Left lobe of liver (tissue), 2 donors: ENCODE measurements at places on chromosomes 12 and 14.

- DNase-seq: no peak
Observed at GRCh38 chr14:24844011-24844410, 205.9 kb downstream of the STXBP6 start.

DNA sequence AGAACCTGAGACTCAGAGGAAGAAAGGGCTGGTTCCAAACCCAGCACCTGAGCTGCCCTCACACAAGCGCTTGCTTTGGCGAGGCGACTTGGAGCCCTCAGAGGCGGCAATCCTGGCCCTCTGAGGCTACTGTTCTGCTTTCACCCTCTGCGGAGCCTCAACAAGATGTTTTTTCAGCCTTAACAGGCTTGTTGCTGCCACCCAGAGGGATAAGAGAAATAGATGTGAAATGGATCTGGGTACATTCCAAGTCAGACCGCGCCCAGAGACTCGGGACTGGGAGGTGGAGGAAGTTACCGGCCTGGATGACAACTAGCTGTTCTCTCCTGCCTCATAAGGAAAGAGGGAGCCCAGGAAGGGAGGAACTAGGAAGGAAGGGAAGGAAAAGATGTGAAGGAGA, 89.6 kb downstream of the TTC7B start:
- DNase-seq: peak; percentile 40

GRCh38 chr12:5376591-5377207, 55.2 kb upstream of the NTF3 start:
- no peak for DNase-seq

DNA sequence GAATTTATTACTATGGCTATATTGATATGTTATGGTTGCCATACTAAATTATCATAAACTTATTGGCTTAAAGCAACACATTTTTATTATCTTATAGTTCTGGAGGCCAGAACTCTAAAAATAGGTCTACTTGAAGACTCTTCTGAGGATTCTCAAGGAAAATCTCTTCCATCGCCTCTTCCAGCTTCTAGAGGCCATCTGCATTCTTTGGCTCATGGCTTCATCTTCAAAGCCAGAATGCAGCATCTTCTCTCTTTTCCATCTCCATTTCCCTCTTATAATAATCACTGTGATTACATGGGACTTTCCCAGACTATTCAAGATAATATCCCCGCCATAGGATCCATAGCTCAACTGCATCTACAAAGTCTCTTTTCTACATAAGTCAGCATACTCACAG, 385.4 kb downstream of the RMST start:
- no peak for DNase-seq

- DNase-seq: peak; percentile 79
Observed at GRCh38 chr14:68862954-68863594, 70.2 kb upstream of the ZFP36L1 start.

GRCh38 chr12:63319386-63319785, 168.4 kb upstream of the AVPR1A start:
- DNase-seq: no peak

DNA sequence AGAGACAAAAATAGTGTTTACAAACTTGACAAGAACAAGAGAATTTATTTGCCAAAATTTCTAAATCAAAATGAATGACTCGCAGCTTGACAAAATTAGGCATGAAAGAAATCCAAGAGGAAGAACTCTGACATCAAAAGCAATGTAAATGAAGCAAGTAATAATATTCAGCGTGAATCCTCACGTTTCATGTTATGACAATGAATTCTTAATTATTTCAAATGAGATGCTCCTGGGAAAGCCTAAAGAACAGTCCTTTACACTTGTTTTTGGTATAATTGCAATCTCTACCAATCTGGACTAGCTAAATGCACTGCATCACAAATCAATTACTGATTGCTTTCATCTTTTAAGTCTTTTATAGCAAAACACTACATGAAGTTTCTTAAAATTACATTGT, 29.1 kb downstream of the PIK3C2G start:
- DNase-seq: no peak

DNA sequence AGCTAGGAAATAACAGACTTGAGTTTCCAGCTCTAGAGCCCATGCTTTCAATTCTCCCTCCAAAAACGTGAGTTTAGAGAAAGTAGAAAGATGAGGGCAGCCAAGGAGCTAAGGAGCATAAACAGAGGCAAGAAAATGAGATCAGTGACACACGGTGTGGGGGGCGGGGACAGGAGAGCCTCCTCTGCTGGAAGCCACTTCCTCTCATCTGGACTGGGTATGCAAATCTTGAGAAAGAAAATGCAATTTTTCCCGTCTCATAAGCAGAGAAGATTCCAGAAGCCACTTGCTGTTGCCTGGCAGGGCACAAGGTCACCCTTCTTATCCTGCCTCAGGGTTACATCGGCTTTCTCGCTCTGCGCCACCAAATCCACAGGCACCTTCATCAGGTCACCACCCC, 6.0 kb downstream of the OR10P1 start:
- DNase-seq: peak; percentile 42

DNA sequence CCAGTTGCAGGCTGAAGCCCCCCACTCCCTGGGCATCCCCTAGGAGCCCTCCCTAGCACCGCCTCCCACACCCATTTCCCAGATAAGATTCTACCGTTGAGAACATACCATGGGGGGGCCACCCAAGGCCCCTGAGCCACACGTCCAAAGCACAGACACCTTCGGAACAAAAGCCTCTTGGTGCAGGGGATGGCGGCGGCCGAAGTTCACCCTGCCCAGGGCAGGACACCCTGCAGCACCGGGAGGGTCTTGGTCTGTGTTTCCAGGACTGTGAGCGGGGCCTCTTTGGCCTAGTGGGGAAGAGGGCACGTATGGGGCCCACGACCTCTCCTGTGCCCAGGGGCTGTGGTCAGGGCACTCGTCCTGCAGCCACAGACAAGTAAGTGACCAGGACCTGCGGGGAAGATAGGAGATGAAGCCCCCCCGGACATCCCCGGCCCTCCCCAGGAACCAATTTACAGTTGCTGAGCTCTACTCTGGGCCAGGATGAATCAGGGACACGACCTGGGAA, 154.3 kb upstream of the C14orf180 start:
- no peak for DNase-seq

DNA sequence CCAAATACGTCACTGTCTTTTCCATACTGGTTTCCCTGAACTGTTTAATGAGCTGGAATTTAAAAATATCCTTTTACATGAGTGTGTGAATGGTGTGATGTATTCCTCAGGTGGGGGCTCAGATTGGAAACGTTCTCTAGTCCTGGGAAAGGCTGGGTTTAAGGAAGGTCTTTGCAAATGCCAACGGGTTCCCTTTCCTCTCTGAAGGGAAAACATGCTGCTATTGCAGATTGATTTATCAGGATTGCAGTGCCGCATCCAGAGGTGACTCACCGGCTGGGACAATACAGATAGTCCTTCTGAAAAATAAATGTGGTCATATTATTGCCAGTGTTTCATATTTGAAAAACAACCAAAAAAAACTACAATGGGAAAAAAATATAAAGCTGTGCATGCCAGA, 193.1 kb upstream of the FLRT2 start:
- no peak for DNase-seq

GRCh38 chr12:104044158-104044557, 5.8 kb downstream of the GLT8D2 start:
- DNase-seq: no peak

- no peak for DNase-seq
Observed at GRCh38 chr12:29376118-29376517, 4.9 kb downstream of the ERGIC2 start.

- no peak for DNase-seq
Observed at GRCh38 chr12:94048757-94049156, 99.6 kb upstream of the PLXNC1 start.

- no peak for DNase-seq
Observed at GRCh38 chr14:38004610-38004879, 203.2 kb upstream of the SSTR1 start.

DNA sequence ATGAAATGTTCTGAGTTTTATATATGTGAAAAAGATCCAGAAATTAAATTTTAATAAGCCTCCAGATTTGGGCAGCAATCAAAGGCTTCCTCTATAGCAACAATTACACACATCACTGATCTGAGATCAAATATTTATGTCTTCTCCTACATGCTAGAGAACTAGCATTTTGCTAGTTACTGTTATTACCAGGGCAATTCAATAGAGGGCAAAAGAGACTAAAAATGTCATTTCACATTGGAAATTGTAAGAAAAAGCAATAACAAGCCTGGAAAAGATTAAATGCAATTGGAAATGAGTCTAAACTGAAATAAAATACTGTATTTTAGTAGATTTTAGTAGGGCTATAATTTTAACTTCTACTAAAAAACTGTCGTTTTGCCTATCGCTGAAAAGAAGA, 32.6 kb upstream of the ANO6 start:
- DNase-seq: no peak

DNA sequence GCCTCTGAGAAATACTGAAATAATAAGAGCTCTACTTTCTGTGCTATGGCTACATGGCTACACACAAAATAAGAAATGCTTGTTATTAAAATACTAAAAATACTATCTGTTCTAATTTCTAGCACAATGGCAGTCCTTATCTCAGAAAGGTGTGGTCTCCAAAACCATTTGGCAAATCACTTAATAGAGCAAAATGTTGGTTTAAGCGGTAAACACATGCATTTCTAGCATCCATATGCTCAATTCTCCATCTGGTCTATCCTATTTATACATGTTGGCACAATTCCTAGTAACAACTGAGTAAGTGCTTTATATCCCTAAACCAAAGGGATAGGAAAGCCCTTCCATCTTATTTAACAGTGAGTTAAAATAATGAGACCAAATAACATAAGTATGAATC, 107.0 kb downstream of the PAPLN start:
- no peak for DNase-seq

GRCh38 chr12:68759852-68760251, 13.9 kb downstream of the SLC35E3 start:
- no peak for DNase-seq

DNA sequence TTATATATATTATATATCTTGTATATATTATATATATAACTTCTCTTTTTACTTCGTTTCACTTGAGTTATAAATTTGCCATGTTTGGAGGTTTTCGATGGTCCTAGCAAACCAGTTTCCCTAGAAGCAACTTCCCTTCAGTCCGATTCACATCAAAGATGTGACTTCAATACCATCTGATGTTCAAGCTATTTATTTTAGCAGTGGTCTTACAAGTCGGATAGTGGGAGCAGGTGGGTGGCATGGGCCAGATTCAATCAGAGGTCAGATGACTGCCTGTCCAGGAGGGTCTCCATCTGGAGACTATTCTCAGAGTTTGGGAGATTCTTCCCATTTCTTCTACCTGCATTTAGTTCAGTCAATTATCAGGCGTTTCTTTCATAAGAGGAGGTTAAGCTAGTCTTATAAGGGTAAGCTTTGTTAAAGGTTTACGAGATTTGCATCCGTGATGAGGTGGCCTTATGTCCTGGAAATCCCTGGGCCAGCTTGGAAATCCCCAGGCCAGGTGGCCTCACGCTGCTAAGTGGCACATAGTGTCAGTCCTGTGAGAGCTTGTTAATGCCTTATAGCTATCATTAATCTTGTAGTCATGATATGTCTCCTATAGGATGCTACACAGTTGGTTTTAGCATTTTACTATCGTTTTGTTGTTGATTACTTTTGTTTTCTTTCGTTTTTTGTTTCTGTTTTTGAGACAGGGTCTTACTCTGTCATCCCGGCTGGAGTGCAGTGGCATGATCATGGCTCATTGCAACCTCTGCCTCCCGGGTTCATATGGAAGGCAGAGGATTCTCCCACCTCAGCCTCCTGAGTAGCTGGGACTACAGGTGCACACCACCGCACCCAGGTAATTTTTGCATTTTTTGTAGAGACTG, 145.8 kb downstream of the BICD1 start:
- DNase-seq: no peak

DNA sequence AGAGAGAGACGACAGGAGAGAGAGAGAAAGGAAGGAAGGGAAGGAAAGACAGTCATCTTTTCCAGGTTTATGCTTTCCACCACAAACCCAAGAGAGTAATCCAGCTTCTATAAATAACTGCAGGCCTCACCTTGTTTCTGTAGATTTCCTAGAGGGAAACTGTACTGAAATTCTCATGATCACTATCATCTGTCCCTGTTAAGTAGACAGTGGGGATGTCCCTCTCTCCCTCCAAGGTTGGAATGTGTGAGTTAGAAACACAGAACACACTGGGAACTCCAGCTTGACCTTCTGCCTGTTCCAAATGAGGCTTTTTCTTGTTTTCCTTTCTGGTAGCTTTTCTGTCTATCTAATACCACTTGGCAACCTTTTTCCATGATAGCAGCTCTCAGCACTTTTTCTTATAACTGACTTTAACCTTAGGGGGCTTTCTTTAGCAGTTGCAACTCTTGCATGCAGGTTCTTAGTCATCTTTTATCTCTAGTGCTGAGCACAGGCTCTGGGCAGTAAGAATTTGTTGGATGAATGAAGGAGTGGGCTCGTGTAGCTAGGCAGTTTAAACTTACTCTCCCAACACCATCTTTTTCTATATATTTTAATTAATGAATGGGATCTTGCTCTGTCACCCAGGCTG, 22.8 kb upstream of the FBXO33 start:
- no peak for DNase-seq

DNA sequence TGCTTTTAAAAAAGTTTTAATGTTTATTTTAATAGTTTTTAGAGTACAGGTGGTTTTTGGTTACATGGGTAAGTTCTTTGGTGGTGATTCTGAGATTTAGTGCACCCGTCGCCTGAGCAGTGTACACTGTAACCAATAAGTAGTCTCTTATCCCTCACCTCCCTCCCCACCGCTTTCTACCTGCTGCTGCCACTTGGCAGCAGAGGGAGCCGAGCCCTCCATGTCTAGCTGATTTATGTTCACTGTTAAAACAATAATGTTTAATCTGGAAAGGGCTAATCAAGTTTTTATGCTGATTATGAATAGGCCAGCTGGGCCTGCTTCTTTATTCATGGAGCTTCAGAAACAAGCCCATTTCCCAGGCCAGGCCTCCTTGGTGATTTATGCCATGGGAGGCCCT, 73.1 kb downstream of the ADCK1 start:
- DNase-seq: no peak

GRCh38 chr14:54675236-54676128, 108.6 kb downstream of the SAMD4A start:
- no peak for DNase-seq

- DNase-seq: peak; percentile 26
Observed at GRCh38 chr14:23436327-23437132, 1.1 kb upstream of the MYH7 start.

GRCh38 chr12:89834676-89835075, 126.0 kb upstream of the ATP2B1 start:
- DNase-seq: no peak

DNA sequence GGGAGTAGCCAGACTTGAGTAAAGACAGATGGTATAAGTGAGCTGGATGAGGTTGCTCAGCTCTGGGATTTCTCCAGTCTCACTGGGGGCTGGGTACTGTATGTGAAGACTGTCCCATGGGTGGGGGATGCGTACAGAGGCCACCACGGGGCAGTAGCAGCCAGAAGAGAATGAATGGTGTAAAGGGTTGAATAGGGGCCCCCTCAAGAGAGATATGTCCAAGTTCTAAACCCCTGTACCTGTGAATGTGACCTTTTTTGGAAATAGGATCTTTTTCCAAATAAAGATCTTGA, 21.8 kb upstream of the BCDIN3D start:
- DNase-seq: no peak
